Stimulated activated CD8-positive, alpha-beta memory T cell treated with anti-CD3 and anti-CD28 coated beads, Interleukin-2, amount 100 ng/mL, for 48 hours (primary cell): ENCODE measurements at places on chromosomes 4 and X.

- DNase-seq: no peak
These were observed 490 bp upstream of the PDZD4 start for GRCh38 chrX:153830640-153831428.

- no peak for DNase-seq
These were observed 238.1 kb downstream of the FBXO8 start for GRCh38 chr4:174045381-174045780.

- no peak for DNase-seq
These were observed 90.9 kb downstream of the COMMD8 start for GRCh38 chr4:47372561-47372960.

GRCh38 chr4:26753617-26754016 lies 107.0 kb upstream of the STIM2 start:
- no peak for DNase-seq

GRCh38 chr4:155900381-155900780 lies 3.1 kb upstream of the TDO2 start:
- DNase-seq: no peak

GRCh38 chrX:107880054-107880610 lies 54.5 kb downstream of the MID2 start:
- DNase-seq: no peak

GRCh38 chr4:174828845-174829701 lies at the start of gene GLRA3:
Gene GLRA3, minus strand, starts transcription at chr4:174829247. Its CDS starts 436 bp downstream, at chr4:174828811.
- DNase-seq: no peak

GRCh38 chr4:127291316-127291715 lies 341.4 kb upstream of the INTU start:
- no peak for DNase-seq

- no peak for DNase-seq
These were observed 373.1 kb downstream of the PPARGC1A start for GRCh38 chr4:23516716-23517115.
